ENCODE measurements at places on chromosomes 2 and 18. TPM values are rescaled to one million over a fixed set of nuclear protein-coding genes. Genes with fewer than 3 reads are reported as not detected.

Gene CPLX4
- not detected for total RNA-seq

Gene SLC40A1
- total RNA-seq, result 3.1 TPM

Gene IRS1
- 34.2 TPM for total RNA-seq

Gene IL1RL2
- 0.43 TPM for total RNA-seq

Gene VSNL1
- total RNA-seq, result 0.61 TPM

Gene ADRA2B
- not detected for total RNA-seq

Gene LAMA3
- 0.50 TPM for total RNA-seq

Gene TNFRSF11A
- 0.75 TPM for total RNA-seq

- no peaks in the 10 kb centered on the region for H3K36me3 ChIP-seq
- no peaks in the 10 kb centered on the region for H3K27me3 ChIP-seq
- H3K27ac ChIP-seq, result no peak overlapping the region
- no peak for DNase-seq
- no peaks in the 10 kb centered on the region for H3K4me1 ChIP-seq
These were observed 447.2 kb upstream of the TNP1 start for GRCh38 chr2:217307023-217307422.

DNA sequence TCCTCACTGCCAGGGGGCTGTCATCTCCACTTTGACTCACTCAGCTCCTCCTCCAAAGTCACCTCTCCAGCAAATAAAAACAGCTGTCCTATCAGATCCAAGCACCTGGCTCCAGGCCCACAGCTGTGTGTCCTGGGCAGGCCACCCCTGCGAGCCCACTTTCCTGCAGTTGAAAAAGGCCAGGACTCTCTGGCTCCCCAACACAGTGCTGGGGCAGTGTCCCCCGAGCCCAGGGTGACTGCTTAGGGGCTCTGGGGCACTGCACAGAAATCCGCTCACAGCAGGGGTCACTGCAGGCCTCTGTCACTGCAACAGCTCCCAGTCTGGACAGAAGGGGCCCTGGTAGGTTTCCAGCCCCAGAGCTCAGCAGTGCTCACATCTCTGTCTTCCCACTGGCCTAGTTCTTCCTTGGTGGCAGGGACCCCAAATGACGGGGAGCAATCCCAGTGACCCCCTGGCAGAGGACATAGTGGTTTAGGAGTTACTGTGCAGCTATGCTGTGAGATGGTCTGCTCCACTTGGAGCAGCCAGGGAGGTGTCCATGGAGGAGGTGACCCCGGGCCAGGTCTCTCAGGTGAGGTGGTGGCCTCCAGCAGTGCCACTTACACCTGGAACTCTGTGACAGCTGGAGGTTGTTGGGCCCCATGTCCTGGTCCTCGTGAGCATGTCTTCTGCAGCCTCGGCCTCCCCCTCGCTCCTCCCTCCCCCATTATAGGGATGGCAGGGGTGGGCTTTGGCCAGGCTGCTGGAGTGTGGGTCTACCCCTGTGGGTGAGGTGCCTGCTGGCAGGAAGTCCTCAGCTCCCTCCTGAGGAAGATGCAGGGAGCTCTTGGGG, 35.5 kb downstream of the HS6ST1 start:
- no peaks in the 10 kb centered on the region for H3K27me3 ChIP-seq
- no peaks in the 10 kb centered on the region for H3K4me1 ChIP-seq
- H3K36me3 ChIP-seq, result no peaks in the 10 kb centered on the region
- no peak for DNase-seq
- H3K27ac ChIP-seq, result no peak overlapping the region

- no peak overlapping the region for H3K4me3 ChIP-seq
- no peaks in the 10 kb centered on the region for H3K36me3 ChIP-seq
- no peaks in the 10 kb centered on the region for H3K4me1 ChIP-seq
These were observed 20.7 kb upstream of the DPP10 start for GRCh38 chr2:114421781-114422180.

DNA sequence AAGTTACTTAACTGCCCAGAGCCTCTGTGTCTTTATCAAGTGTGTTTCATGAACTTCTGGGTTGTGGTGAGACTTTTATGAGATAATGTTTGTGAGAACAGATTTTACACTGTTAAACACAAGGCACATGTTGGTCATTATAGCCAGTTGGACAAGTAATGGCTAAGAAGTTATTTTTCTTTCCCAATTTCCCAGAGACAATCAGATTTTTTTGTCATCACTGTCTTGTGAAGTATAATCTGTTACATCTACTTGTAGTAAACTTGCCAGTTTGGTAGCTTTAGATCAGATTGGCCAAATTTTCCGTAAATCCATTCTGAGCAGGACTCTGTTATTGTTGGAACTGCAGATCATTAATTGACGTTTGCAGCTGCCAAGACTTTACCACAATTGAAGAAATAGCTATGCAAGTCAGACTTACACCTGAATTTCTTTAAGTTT, 838.8 kb downstream of the SLC4A3 start:
- H3K36me3 ChIP-seq, result no peaks in the 10 kb centered on the region
- DNase-seq, result peak; percentile 90
- no peaks in the 10 kb centered on the region for H3K4me1 ChIP-seq
- no peak overlapping the region for H3K4me3 ChIP-seq
- H3K27me3 ChIP-seq, result no peaks in the 10 kb centered on the region
- H3K27ac ChIP-seq, result no peak overlapping the region

- H3K4me3 ChIP-seq, result no peak overlapping the region
- no peak overlapping the region for H3K27ac ChIP-seq
- H3K4me1 ChIP-seq, result peaks cover 28% of the 10 kb centered on the region
- DNase-seq, result no peak
These were observed 14.0 kb downstream of the TWIST2 start for GRCh38 chr2:238861766-238862315.

- H3K27me3 ChIP-seq, result no peaks in the 10 kb centered on the region
- H3K27ac ChIP-seq, result no peak overlapping the region
- DNase-seq, result peak; percentile 45
- H3K36me3 ChIP-seq, result no peaks in the 10 kb centered on the region
- H3K4me1 ChIP-seq, result no peaks in the 10 kb centered on the region
These were observed 14.6 kb downstream of the ITGA4 start for GRCh38 chr2:181471783-181472182.

- no peaks in the 10 kb centered on the region for H3K36me3 ChIP-seq
- no peak overlapping the region for H3K4me3 ChIP-seq
- no peak overlapping the region for H3K27ac ChIP-seq
- DNase-seq, result no peak
These were observed 423.7 kb upstream of the ACVR2A start for GRCh38 chr2:147420947-147421675.

GRCh38 chr2:71156573-71156972, 26.1 kb downstream of the MPHOSPH10 start:
- no peak overlapping the region for H3K27ac ChIP-seq
- no peak overlapping the region for H3K4me3 ChIP-seq
- no peaks in the 10 kb centered on the region for H3K4me1 ChIP-seq

DNA sequence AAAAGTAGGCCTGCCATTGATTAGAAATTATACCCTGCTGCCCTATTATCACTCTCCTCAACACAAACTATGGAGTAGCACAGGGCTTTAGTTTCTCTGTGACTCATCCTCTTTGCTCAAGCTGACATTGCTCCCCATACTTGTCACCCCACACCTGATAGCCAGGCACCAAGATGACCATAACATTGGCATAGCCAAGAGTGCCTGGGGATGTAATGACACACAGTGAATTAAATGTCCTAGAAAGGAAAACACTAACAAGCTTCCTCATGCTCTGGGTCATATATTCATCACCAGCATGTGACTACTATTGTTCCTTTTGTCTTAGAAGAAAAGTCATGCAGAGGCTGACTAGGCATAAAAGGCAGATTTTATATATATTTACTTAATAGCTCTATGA, 137.8 kb upstream of the RND3 start:
- no peaks in the 10 kb centered on the region for H3K36me3 ChIP-seq
- H3K27me3 ChIP-seq, result no peaks in the 10 kb centered on the region
- DNase-seq, result peak; percentile 35
- H3K4me3 ChIP-seq, result no peak overlapping the region
- H3K27ac ChIP-seq, result no peak overlapping the region

- peaks cover 63% of the 10 kb centered on the region for H3K4me1 ChIP-seq
- peak; percentile 93 for DNase-seq
- H3K27ac ChIP-seq, result peak overlapping the region; percentile 80
- H3K27me3 ChIP-seq, result no peaks in the 10 kb centered on the region
- H3K4me3 ChIP-seq, result no peak overlapping the region
These were observed 53.4 kb downstream of the LIMS1 start for GRCh38 chr2:108587621-108588020.

GRCh38 chr2:64114063-64114911, 29.9 kb downstream of the PELI1 start:
- peak; percentile 92 for DNase-seq
- H3K4me3 ChIP-seq, result no peak overlapping the region
- peaks cover 16% of the 10 kb centered on the region for H3K4me1 ChIP-seq
- H3K36me3 ChIP-seq, result no peaks in the 10 kb centered on the region

- H3K27ac ChIP-seq, result no peak overlapping the region
- H3K27me3 ChIP-seq, result no peaks in the 10 kb centered on the region
- DNase-seq, result no peak
These were observed 494.7 kb downstream of the STK39 start for GRCh38 chr2:167752734-167753133.

GRCh38 chr18:48410095-48410920, 1.1 kb upstream of the ZBTB7C start:
- peaks cover 42% of the 10 kb centered on the region for H3K27me3 ChIP-seq
- H3K27ac ChIP-seq, result no peak overlapping the region
- no peaks in the 10 kb centered on the region for H3K36me3 ChIP-seq
- peak; percentile 67 for DNase-seq
- H3K4me1 ChIP-seq, result peaks cover 9% of the 10 kb centered on the region

- no peak for DNase-seq
- H3K27ac ChIP-seq, result no peak overlapping the region
- H3K4me1 ChIP-seq, result no peaks in the 10 kb centered on the region
- no peaks in the 10 kb centered on the region for H3K27me3 ChIP-seq
These were observed 2.4 kb upstream of the RIF1 start for GRCh38 chr2:151407281-151407680.

DNA sequence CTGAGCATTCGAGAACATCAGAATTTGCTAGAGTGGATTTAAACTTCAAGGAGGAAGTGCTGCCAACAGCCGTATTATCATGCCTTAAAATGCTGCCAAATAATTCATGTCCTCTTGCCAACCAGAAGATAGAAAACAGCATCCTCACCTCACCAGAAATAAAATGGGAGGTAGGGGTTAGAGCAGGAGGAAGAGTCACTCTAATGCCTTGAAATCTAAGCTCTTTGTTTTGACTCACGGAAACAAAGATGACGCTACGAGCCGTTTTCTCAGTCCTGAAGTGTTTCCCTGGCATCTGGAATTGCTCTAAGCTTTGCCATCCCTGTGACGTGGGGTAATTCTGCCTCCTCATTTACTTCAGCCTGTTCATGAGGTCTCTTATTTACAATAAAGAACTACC, 97.1 kb downstream of the PRPF40A start:
- H3K4me1 ChIP-seq, result peaks cover 4% of the 10 kb centered on the region
- H3K27me3 ChIP-seq, result no peaks in the 10 kb centered on the region
- no peak for DNase-seq
- H3K27ac ChIP-seq, result no peak overlapping the region

GRCh38 chr2:27638037-27638637, 9.3 kb downstream of the GPN1 start:
- DNase-seq, result peak; percentile 97
- no peaks in the 10 kb centered on the region for H3K27me3 ChIP-seq
- peak overlapping the region; percentile 27 for H3K4me3 ChIP-seq
- peaks cover 25% of the 10 kb centered on the region for H3K4me1 ChIP-seq
- H3K27ac ChIP-seq, result peak overlapping the region; percentile 89

DNA sequence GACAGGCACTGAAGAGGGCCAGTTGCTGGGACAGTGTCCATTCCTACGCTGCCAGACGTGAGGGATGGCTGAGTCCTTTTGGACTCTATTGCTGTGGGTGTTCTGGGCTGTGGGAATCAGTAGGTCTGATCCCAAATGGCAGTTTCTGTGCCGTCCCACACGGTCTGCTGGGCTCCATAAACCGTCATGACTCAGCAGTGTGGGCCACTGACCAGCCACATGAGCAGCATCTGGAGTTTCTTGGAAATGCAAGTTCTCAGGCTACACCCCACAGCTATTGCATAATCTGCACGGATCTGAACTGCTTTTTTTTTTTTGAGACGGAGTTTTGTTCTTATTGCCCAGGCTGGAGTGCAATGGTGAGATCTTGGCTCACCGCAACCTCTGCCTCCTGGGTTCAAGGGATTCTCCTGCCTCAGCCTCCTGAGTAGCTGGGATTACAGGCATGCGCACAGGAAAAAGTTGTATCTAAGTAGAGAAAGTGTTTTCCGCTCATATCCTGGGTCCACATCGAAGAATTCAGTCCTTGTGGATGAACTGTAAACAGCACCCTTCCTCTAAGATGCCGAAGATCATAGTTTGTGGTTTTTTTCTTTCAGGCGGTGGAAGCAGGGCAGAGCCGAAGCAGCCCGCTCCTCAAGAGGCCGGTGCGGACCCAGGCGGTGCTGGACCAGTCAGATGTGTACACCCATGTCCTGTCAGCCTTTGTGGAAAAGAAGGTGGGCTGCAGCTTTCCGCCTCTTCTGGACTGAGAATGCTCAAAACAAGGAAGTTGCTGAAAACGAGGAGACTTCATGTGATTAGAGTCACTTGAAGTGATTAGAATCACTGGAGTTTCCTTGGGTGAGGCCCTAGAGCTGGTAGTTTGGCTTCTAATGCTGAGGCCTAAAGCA, 25.5 kb downstream of the RMC1 start:
- H3K4me3 ChIP-seq, result no peak overlapping the region
- H3K27me3 ChIP-seq, result no peaks in the 10 kb centered on the region
- H3K36me3 ChIP-seq, result peaks cover 62% of the 10 kb centered on the region

- no peak for DNase-seq
- no peaks in the 10 kb centered on the region for H3K4me1 ChIP-seq
- no peak overlapping the region for H3K4me3 ChIP-seq
- no peaks in the 10 kb centered on the region for H3K36me3 ChIP-seq
These were observed 678.5 kb downstream of the ARHGAP15 start for GRCh38 chr2:143807671-143808070.

DNA sequence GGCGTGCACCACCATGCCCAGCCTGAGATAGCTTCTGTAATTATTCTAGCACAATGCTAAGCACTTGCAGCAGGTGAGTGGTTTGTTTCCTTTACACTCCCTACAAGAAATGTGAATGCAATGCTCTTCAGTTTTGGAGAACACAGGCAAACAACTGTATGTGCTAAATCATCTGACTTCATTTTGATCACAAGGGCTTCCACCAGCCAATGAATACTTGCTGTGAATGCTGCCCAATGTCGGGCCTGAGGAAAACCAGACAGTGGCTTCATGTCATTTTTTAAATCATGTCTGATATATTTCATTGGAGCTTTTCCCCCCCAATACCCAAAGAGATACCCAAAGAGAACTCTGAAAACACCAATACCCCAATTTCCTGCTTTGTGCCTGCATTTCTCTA, 155.6 kb upstream of the XPO1 start:
- DNase-seq, result no peak
- H3K27me3 ChIP-seq, result no peaks in the 10 kb centered on the region
- peaks cover 6% of the 10 kb centered on the region for H3K4me1 ChIP-seq
- no peak overlapping the region for H3K4me3 ChIP-seq

- H3K4me1 ChIP-seq, result peaks cover 27% of the 10 kb centered on the region
- no peaks in the 10 kb centered on the region for H3K36me3 ChIP-seq
- no peak for DNase-seq
- H3K27ac ChIP-seq, result no peak overlapping the region
These were observed 3.6 kb upstream of the SH2D6 start for GRCh38 chr2:85414761-85415553.

Data from astrocyte (in vitro differentiated cells and primary cell).